Activated CD4-positive, alpha-beta T cell treated with anti-CD3 and anti-CD28 coated beads, Interleukin-2, amount 10 ng/mL, durations not matched to agents 24 days and 14 days (primary cell): ENCODE measurements at places on chromosomes 3 and 15.

GRCh38 chr3:124998247-124998630 lies 57.6 kb downstream of the HEG1 start:
- no peak for DNase-seq

GRCh38 chr15:76006136-76006778 lies 6.0 kb downstream of the NRG4 start:
- DNase-seq = no peak

- DNase-seq = no peak
Observed at GRCh38 chr3:119368298-119368697, 74.1 kb downstream of the ARHGAP31 start.

GRCh38 chr3:139627759-139628158 lies 50.0 kb downstream of the NMNAT3 start:
- DNase-seq = no peak

DNA sequence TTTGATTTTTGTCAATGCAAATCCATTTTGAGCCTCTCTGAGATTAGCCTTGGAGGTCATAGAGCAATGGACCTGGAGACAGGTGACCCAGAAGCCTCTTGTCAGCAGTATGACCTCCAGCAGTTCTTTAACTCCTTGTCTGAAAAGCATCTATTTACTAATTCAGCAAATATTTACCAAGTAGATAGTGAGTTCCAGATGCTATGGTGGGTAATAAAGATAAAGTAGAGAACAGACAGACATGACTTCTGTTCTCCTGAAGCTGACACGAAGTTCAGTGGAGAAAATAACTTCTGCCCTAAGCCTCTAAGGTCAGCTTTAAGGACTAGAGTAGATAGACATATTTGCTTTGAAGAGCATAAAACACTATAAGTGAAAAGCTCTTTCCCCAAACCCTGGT lies 26.6 kb downstream of the SEMA6D start:
- no peak for DNase-seq

DNA sequence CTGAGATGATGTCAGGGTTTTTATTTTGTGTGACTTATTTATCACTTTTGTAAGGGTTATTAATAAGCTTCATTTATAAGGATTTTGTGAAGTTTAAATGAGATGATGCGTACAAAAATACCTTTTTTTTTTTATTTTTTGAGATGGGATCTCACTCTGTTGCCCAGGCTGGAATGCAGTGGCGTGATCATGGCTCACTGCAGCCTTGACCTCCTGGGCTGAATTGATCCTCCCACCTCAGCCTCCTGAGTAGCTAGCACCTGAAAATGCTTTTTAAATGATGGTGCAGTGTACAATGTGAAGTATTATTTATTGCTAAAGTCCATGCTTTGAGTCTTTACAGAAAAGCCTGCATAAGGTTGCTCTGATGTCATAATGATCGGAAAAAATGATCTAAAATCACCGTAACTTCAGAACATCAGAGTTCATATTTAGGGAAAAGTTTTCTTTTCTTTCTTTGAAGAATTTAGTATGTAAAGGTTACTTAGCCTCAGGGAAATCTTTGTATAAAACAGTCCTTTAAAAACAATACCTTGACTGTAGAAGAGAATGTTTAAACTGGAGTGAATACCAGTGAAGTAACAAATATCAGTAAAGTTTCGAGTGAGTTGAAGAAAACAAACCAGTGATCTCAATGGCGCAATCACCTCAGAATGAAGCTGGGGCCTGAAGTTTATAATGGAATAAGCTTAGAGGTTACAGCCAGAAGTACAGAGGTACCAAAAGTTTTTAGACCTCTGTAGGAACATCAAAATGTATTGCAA lies 29.7 kb downstream of the TCF12 start:
- DNase-seq = no peak

DNA sequence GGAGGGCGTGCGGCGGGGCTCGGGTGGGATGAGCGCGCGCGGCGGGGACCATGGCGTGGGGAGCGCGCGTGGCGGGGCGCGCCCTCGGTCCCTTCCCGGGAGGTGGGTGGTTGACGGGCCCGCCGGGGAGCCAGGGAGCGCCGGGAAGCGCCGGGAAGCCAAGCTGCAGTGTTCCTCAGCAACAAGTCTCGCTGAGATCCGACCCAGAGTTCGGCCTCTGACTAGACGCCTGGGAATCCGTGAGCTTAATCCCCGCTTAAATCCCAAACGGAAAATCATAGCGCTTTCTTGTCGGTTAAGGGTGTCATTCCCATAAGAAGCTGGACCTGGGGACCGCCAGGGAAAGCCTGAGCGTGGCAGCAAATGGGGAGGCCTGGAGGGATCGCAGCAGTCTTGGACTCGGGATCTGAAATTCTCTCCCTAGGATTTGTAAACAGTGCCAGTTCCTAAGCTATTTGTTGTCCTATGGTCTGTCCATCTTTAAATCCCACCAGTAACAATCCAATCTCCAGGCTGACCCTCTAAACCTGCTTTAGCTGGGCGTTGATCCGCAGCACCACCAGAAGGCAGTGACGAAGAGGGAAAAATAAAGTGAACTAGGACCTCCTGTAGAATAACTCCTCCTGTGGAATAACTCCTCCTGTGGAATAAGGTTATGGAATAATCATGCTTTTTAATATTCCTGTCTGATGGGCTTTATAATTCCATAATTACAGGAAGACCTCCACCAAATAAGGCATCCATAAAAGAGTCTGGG lies 570 bp upstream of the NEDD4 start:
- no peak for DNase-seq

DNA sequence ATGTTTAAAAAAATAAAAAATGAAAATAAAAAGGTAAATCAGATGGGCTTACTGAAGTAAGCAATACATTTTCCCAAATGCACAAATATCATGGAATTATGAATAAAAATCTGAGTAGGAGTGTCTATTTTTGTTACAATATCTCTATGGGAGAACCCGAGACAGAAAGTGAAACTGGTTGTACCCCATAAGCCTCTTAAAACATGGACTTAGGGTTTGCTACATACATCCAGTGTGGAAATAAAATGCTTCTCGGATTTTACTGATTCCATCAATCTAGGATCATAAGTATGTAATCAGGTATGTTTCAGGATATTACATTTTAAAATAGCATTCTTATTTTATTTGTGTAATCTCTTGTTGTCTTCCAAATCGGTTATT lies 177.8 kb upstream of the CDIN1 start:
- no peak for DNase-seq

GRCh38 chr3:133572158-133573053 lies 1.1 kb upstream of the CDV3 start:
- peak; percentile 74 for DNase-seq

GRCh38 chr3:27666708-27667107 lies 55.4 kb downstream of the EOMES start:
- peak; percentile 76 for DNase-seq

GRCh38 chr3:48845170-48845569 lies 2.5 kb downstream of the PRKAR2A start:
- DNase-seq = no peak

GRCh38 chr3:180183346-180183745 lies 146.6 kb upstream of the PEX5L start:
- no peak for DNase-seq

DNA sequence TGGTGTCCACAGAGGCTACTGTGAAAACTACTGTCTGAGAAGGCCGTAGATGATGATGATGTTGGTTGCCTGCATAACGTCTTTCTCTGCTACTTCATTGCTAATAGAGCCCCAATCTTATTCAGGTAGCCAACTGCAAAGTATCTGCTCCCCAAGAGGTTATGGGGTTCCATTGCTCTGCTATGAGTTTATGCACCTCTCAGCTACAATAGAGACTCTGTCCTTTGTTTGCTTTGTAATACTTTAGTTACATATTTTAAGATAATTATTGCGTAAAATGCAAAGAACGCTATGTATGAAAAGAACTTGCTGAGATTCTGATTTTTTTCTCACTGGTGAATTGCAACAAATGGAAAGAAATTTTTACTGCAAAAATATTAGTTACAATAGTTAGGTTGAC lies 27.8 kb upstream of the GMPPB start:
- DNase-seq = no peak

GRCh38 chr3:28476194-28476593 lies 127.6 kb upstream of the AZI2 start:
- DNase-seq = no peak

GRCh38 chr15:99071091-99071680 lies 33.7 kb upstream of the SYNM start:
- DNase-seq = no peak

DNA sequence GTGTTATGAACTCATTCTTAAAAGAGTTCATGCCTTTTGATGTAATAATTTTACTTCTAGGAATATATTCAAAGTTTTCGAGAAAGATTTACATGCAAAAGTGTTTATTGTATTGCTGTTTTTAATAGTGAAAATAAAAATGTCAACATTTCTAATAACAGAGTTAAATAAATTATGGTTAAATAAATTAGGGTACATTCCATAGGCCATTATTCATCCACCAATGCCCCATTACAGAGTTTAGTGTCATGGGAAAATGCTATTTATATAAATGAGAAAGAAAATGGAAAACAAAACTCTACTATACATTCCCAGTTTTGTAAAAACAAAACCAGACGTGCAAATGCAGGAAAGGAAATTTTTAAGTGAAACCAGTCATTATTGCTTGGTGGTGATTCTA lies 538.1 kb upstream of the TBL1XR1 start:
- DNase-seq = no peak

DNA sequence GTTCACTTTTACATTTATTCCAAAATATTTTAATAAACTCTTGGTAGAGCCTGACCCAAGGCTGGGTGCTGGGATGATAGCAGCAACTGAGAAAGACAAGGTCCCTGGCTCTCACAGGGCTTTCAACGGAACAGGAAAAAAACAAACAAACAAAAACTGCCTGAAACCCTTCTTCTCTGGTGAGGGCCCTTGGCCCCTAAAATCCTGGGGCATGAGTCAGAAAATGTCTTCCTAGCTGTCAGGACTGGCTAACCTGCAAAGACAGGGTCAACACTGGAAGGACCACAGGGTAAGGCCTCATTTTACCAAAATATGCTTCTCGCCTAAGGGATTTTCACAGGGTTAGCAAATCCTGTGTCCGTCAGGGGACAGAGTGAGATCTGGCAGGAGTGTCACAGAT lies 45.7 kb upstream of the WNT5A start:
- DNase-seq = no peak

DNA sequence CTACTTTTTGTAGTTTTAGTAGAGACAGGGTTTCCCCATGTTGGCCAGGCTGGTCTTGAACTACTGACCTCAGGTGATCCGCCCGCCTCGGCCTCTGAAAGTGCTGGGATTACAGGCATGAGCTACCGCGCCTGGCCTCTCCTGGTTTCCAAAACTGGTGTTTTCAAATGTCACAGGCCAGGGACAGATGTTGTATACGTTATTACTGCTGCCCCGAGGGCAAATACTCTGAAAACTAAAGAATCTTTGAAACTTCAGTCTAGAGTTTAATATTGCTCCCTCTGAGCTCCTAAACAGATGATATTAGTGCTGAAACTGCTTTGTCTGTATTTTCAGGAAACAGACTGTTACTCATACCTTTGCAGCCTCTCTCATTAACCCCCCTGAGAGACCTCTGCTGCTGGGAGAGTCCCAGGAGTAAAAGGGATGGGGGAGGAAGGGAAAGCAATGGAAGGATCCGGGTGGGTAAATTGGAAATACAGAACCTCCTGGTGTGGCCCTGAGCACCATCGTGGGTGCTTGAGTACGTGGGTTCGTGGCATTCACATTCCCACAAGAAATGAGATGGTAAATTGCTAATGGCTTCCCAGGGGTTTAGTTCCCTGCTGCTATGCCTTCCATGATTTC lies 96.3 kb upstream of the IGF1R start:
- DNase-seq = no peak

DNA sequence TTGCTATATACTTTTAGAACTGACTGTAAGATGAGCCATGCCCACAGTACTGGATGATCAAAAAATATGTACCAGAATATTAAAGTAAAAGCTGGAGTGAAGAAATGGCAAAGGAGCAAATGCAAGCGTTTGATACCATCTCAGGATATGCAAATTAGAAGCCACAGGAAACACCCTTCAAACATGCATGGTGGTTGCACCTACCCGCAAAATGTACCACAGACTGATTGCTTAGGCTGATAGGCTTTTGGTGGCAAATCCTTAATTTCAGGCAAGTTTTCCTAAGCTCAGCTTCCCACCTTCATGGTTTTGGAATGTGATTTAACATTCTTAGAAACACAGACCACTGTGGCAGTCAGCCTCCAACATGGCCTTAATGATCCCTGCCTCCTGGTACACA lies 149.0 kb downstream of the PDZRN3 start:
- no peak for DNase-seq
